ENCODE measurements at places on chromosomes 2 and 18.

GRCh38 chr2:217206016-217206725 is 346.3 kb upstream of the TNP1 start:
- no peak for DNase-seq

- no peak for DNase-seq
Observed at GRCh38 chr18:48784656-48785055, 166.1 kb downstream of the SMAD7 start.

- no peak for DNase-seq
Observed at GRCh38 chr2:145021962-145022665, 502.2 kb upstream of the ZEB2 start.

DNA sequence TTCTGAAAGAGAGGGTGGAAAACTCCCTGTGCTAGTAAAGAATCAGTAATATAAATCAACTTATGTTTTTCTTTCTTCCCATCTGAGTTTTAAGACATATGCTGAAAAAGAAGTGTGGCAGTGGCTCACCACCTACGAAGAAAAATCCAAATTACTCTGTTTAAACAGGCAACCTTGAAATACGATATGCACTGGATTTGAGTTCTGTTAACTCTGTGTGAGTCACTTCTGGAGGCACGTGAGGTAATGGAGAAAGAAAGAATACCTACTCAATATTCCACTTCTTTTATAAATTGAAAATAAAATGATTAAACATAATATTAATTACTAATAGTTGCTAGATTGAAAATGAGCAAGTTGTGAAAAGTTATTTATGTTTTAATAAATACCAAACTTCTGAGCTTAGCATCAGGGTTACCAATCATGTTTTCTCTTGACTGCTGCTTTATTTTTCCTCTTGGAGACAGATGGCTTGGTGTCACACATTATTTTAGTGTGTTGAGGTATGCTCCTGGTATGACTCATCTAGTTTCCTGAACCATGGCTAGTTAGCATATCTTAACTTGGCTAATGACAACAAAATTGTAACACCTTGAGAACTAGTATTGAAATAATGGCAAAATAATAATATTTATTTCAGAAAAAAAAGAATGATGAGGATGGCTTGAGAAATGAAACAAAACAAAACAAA is 1705.5 kb upstream of the PIK3C3 start:
- DNase-seq = no peak

- DNase-seq = no peak
Observed at GRCh38 chr2:177195194-177195593, 17.4 kb upstream of the HNRNPA3 start.

GRCh38 chr18:49016648-49017539 is 66.1 kb upstream of the SMAD7 start:
- no peak for DNase-seq

DNA sequence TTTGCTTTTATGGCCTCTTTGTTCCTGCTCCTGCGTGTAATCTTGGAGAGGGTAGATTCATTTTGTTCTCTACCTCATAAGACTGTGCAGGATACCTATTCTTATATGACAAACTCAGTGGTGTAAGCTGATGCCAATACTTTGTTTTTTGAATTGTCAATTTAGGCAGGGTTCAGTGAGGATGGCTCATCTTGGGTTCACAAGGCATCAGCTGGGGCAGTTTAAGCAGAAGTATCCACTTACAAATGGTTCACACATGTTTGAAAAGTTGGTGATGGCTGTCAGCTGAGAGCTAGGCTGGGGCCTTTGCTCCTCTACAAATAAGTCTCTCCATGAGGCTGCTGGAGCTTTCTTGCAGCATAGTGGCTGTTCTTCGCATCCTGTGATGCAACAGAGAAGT is 920.6 kb upstream of the PIK3C3 start:
- DNase-seq = no peak

DNA sequence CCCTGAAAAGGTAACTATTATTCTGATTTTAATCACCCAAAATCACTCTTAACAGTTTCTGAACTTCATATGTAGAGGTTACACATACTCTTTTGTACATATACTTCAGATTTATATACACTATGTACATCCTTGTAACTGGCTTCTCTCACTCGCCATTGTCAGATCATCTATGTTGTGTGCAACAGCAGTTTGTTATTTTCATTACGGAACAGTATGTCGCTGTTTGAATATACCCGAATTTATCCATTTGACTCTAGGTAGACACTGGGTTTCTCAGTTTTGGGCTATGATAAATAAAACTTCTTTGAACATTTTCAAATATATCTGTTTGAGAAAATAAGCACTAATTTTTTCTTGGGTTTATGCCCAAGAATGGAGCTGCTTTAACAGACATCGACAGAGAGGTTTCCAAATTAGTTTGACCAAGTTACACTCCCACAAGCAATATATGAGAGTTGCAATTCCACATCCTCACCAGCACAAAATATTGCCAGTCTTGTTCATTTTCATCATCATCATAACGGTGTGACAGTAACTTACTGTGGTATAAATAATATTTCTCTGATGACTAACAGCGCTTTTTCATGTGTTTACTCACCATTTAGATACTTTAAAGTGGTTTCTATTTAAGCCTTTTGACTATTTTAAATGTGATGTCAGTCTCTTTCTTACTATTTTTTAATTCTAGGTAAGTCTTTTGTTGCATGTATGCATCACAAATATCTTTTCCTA is 80.9 kb downstream of the SMC6 start:
- DNase-seq = no peak

DNA sequence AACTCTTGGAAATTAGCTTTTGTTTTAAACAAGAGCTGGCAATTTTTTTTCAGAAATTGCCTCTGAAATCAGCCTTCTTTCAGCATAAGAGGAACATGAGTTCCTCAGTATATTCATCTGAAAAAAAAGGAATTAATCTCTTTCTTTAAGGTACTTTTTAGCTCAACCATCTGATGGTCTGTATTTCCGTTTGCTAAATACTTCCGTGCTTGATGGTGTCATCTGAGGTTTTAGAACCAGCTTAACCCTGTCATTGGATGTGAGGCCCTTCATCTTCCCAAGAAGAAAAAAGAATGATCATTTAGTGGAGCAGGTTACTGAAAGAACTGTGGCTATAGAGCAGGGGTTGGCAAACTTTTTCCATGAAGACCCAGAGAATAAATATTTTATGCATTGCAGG is 175.0 kb downstream of the TRABD2A start:
- DNase-seq = no peak

GRCh38 chr2:74584088-74584645 is 29.6 kb downstream of the DOK1 start:
- DNase-seq = no peak

DNA sequence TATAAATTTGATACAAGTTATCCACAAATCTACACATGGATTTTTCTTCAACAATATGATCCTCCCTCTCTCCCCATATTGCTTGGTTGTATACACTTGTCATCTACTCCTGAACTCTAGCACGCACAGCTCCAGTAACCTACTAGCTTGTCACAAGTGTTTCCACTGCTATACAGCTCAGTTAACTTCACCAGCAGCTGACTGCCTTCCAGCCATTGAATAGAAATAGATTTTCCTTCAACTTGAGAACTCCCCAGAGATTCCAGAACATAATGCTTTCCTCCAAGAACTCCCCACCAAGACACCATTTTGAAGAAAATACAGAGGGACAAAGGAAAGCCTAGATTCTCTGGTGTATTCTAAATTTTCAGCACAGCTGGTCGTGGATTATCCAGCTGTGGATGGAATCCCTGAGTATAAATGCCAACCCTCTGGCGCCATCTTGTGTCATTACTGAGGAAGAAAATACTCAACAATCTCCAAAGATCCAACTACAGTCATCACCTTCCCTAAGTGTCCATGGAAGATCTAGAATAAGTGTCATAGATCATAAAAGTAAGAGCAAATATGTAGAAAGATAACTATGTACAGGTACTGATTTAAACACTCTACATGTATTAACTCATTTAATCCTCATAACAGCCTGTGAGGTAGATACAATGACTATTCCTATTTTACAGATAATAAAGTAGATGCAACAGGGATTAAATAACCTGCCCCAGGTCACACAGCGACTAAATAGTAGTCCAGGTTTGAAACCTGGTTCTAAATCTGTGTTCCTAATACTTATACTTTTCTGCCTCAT is 156.7 kb downstream of the ARHGAP28 start:
- no peak for DNase-seq

DNA sequence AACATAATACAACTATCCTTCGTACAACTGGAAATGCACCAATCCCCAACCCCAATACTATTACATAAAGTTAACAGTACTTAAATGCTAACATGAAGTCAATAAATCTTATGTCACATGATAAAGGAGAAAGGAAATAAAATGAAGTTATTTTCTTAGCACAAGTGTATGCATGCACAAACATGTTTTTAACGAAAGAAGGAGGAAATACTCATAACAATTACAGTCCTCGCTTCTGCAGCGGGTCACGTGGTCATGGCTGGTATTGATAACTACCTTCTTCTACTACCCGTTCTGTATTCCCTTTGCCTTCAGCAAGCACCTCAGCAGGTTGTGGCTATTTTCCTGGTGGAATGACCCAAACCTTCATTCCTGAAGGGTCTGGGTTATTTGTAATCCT is 51.7 kb downstream of the PSMG2 start:
- no peak for DNase-seq

- no peak for DNase-seq
Observed at GRCh38 chr2:215887303-215887702, 126.0 kb downstream of the MREG start.

DNA sequence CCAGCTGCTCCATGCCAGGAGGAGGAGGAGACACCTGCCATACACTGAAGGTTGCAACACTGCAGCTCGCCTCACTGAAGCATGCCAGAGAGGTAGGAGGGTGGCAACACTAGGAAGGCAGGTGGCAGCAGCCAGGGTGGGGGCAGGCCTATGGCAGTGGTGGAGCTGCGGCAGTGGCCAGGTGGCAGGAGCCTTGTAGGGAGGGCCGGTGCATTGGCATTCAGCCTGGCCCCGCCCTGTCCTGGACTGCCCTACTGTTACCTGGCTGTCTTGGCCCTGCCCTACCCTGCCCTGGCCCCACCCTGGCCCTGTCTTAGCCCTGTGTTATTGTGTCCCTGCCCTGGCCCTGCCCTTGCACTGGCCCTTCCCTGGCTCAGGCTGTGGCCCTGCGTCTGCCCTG is 7.4 kb upstream of the ANKRD62 start:
- DNase-seq = no peak

- no peak for DNase-seq
Observed at GRCh38 chr18:70454704-70455322, 166.0 kb downstream of the SOCS6 start.

DNA sequence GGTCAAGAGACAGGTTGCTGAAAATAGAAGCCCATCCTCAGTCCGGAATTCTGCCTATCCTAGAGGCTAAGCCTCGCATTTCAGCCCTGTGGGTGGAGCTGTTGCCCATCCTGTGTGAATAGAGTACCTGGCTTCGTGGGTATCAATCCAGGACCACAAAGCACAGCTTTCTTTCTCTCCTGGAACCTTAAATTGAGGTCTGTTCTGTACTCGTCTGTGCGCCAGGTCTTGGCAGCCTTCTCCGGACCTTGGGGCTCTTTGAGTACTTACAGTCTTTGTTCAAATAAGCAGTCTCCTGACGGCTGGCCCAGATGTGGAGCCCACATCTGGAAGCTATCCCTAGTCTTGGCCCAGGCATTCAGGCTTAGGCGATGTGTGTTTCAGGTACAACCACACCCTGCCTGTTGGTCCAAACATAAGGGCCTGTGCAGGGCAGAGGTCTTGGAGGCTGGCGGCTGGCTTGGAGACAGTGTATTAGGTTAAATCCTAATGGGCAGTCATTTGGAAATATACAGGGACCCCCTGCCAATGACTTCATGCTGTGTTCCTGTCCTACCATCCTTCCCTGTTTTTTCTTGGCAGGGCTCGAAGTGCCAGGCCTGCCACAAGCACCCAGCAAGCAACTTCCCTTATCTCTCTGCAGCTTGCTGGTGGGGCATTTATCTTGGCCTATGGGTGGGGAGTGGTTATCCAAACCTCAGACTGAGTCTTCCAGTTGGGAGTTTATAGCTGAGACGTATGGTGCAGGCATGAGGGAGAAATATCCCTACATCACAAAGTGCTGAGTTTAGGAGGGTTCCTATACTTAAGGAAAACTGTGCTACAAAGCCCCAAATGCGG is 294.1 kb downstream of the BCL2 start:
- DNase-seq = no peak

DNA sequence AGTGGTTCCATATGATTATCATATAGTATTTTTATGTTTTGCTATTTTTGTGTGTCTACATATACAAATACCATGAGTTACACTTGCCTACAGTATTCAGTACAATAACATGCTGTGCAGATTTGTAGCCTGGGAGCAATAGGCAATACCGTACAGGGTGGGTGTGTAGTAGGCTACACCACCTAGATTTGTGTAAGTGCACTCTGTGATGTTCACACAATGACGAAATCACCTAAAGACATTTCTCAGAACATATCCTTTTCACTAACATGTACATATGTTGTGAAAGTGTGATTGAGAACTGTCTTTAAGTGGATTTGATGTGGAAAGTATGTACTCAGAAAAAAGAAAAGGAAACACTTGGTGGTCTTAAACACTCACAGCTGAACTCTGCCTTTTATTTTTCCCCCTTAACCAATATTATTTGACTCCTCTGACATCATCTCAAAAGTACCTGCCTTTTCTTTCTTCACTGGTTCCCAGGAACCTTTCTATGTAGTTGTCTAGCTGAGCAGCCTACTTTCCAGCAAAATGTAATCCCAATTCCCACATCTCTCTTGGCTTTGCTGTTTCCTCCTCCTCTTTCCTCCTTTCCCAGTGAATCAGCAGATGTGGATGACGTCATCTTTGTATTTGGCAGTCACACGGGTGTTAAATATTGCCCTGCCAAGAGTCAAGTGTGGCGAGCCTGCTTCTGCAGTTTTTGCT is 47.7 kb downstream of the OSBPL6 start:
- no peak for DNase-seq

DNA sequence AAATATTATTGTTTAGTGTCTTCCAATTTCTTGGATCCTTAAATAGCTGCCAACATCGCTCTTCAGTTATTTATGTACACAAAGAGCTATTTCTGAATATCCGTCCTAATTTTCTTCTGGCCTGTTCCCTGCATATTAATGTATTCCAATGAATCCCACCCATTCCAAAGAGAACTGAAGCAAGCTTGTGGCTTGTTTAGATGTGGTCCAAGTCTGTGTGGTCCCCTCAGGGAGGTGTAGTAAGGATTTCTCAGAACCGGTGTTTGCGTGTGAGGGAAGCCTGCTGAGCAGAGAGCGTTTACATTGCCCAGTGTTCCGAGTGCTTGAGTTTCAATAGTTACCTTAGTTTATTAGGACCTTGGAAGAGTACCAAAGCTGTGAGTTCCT is 25.1 kb upstream of the IL1R1 start:
- DNase-seq = no peak

GRCh38 chr2:46200100-46200690 is 97.0 kb upstream of the EPAS1 start:
- DNase-seq = no peak

GRCh38 chr18:32258558-32259204 is 68.8 kb downstream of the MEP1B start:
- no peak for DNase-seq

GRCh38 chr2:20173496-20174402 is 51.2 kb downstream of the SDC1 start:
- DNase-seq = no peak

All from activated naive CD4-positive, alpha-beta T cell treated with anti-CD3 and anti-CD28 coated beads, Interleukin-2, amount 50 U/mL, for 72 hours (primary cell).